ENCODE measurements at places on chromosomes 11 and 22.

GRCh38 chr11:122202161-122202950 lies 86.3 kb upstream of the BLID start:
- no peak for DNase-seq

DNA sequence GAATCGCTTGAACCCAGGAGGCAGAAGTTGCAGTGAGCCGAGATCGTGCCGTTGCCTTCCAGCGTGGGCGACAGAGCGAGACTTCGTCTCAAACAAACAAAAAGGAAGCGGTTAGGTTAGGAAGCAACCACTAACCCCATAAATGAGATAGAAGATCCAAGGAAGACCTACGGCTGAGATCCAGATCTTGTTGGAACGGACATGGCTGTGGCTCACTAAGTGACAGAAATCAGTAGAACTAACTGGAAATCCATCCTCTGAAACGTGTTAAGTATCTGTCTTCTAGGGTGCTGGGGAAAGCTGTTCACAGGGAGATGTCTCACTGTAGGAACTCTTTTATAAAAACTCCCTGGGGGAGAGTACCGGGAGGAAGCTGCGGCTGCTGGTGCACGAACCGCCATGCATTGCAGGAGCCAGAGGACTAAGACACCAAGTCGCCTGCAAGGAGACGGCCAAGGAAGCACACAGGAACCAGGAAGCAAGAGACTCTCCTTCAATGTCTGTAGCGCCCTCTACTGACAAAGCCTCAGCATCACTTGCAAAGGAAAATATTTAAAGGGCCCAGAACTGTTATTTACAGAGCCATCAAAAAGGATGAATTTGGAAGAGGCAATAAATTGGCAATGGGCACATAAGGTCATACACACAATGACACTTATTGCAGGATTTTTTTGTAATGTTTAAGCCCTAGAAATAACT lies 16.9 kb upstream of the SPTY2D1 start:
- DNase-seq, result peak; percentile 36

DNA sequence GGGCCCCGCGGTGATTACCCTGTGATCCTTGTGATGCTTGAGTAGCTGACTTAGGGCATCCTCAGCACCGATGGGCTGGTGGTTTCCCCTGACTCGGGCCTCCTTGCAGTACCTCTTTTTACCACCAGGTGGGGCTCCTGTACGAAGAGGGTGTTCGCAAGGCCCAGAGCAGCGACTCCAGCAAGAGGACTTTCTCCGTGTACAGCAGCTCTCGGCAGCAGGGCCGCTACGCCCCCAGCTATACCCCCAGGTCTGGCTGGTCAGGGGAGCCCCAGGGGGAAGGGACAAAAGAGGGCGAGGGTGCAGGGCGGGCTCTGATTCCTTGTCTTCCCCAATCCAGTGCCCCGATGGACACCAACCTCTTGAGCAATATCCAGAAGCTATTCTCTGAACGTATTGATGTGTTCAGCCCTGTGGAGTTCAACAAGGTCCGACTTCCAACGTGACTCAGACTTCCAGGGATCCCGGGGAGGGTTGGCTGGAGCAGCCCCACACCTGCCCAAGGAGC lies 1.3 kb upstream of the TM7SF2 start:
- peak; percentile 94 for DNase-seq

DNA sequence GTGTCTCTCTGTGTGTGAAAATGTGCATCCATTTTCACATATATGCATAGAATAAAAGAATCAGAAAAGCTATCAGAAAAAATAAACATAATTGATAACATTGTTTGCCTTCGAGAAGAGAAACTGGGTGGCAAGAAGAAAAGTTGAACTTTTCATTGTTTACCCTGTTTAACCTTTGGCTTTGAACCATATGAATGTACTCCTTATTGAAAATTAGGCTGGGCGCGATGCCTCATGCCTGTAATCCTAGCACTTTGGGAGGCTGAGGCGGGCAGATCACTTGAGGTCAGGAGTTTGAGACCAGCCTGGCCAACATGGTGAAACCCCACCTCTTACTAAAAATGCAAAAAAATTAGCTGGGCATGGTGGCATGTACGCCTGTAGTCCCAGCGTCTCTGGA lies 11.9 kb upstream of the OR9Q1 start:
- no peak for DNase-seq

DNA sequence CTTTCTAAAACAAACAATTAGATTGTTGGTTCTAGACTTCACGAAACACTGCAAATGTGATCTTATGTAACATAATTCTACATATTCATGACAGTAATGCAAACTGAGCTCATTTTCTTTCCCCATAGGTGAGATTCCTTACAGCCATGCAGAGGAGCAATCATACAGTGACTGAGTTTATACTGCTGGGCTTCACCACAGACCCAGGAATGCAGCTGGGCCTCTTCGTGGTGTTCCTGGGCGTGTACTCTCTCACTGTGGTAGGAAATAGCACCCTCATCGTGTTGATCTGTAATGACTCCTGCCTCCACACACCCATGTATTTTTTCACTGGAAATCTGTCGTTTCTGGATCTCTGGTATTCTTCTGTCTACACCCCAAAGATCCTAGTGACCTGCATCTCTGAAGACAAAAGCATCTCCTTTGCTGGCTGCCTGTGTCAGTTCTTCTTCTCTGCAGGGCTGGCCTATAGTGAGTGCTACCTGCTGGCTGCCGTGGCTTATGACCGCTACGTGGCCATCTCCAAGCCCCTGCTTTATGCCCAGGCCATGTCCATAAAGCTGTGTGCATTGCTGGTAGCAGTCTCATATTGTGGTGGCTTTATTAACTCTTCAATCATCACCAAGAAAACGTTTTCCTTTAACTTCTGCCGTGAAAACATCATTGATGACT lies 1.5 kb downstream of the OR9G1 start:
- no peak for DNase-seq

GRCh38 chr11:14179116-14179820 lies 179.7 kb downstream of the RRAS2 start:
- DNase-seq, result no peak

DNA sequence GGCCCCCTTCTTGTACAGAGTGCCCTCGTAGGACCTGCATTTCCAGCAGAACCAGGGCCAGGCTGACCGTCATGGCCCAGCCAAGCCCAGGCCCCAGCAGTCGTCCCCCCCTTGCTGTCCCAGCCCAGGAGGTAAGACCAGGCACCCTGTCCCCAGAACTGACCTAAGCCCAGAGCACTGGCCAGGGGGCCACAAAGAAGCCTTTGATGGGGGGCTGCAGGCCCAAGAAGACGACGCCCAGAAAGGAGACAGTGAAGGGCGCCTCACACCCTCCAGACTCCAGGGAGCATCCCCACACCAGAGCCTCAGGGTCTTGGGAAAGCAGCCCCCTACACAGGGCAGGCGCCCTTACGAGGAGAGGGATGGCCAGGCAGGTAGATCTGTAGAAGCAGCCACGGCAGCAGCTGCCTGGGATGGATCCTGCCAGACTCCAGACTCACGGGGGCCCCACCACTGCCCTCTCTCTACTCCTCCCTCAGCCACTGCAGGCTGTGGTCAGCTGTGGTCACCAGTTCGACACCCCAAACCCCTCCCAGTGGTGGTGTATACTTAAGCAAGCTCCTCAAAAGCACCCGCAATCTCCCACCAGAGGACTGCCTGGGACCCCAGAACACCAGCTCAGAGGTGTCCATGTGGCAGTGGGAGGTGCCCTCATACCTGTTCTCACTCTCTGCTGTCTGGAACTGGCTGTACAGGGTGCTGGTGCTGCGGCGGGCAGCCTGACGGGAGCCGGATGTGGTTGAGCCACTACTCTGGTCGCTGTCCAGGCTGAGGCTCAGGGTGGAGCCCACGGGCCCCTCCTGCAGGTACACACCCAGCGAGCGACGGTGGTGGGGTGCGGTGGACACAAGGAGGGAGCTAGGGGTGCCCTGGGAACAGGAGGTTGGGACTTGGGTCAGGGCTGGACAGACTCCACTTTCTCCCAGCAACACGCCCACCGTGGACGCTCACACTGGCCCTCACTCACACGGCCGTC lies 27.0 kb downstream of the SBF1 start:
- no peak for DNase-seq

DNA sequence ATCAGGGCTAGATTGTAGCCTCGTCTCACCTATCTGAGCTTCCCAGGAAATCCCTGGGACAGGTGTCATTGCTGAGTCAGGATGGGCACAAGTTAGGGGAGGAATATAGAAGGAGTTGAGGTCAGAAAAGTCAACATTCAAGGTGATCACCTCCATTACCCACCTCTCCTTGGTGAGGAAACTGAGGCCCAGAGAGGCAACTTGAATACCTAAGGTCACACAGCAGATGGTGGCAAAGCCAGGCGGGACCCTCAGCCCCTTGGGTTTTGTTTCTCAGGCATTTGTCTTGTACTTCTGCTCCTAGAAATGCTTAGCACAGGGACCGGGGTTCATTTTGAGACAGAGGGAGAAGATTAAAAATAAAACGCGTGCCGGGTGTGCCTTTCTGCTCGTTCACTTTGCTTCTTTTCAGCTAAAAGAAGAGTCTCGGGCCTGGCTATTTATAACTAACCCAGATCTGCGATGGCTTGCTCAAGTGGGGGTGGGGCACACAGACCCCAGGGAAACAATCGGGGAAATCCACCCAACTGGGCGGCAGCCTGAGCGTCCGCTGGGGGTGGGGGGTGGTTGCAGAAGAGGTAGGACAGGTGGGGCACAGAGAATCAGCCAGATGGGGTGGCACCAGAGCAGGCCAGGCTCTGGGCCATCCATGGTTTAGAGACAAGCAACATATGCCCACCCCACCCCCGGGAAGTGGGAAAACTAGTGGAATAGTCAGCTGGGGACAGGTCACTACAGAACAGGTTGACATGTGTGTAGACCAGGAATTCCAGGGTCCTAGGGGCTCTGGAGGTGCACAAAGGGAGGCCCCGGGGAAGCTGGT lies 3.9 kb upstream of the GNAZ start:
- no peak for DNase-seq

- DNase-seq, result no peak
Measured at GRCh38 chr11:1970956-1971355, 23.8 kb downstream of the MRPL23 start.

DNA sequence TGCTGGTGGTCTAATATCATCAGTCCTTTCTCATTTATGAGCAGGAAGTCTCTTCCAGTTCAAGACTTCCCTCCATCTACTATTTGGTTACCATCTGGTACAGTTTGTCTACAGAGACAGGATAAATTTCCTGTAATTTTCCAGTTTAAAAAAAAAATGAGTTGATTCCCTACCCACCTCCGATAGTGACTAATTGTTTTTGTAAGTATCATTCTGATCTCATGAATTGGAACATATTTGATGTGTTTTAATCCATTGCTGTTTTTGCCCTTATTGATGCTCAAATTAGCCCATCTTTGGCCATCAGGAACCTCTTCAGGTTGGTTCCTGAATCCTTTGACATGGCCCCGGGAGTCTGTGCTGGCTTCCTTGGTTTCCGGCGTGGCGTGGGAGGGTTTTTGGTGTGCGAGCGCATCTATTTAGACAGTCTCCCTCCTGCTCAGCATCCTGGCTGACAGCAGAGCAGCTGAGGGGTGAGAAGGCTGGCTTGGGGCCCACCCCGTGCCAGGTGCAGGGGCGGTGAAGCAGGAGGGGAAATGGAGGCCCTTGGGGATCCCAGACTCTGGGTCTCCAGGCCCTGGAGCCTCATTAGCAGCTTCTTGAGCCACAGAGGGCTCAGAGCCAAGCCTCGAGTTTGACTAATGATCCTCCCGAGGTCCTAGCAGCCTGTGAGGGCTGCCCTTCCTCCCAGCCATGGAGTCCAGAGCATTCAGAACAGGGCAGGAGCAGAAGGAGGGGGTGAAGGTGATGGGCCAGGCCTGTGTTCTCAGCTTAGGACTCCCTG lies 6.8 kb downstream of the OMP start:
- no peak for DNase-seq

GRCh38 chr11:115054570-115055538 lies 376.5 kb downstream of the NXPE2 start:
- DNase-seq, result no peak

GRCh38 chr22:24410110-24410856 lies 17.1 kb upstream of the ADORA2A start:
- DNase-seq, result no peak

DNA sequence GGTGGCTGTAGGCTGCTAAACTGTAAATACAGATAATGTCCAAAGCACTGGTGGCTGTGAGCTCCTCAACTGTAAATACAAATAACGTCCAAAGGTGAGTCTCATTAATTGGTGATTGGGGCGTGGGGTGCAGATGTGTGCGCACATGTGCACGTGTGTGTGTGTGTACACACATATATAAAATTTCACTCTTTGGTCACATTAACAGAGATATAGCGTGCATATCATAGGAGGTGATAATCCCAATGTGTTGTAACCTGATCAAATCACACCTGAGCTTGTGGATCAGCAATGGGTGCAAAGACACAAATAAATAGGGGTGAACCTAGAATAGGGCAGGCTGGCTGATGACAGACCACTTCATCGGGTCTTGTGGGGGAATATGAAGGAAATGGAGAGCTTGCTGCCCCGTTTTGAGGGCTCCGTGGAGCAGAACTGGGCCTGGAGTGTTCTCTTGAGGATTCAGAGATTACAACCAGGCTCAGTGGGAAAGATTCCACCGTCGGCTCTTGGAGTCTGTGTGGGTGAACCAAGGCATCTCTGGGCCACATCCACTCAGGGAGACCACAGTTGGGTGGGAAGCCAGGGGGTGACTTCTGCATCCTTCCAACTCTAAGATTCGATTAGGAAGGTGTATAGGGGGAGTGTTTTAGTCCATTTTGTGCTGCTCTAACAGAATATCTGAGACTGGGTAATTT lies 24.9 kb upstream of the OSBPL5 start:
- no peak for DNase-seq

GRCh38 chr11:96279018-96279895 lies 63.7 kb downstream of the MAML2 start:
- DNase-seq, result no peak

GRCh38 chr11:15327786-15328231 lies 213.1 kb downstream of the INSC start:
- peak; percentile 2 for DNase-seq

DNA sequence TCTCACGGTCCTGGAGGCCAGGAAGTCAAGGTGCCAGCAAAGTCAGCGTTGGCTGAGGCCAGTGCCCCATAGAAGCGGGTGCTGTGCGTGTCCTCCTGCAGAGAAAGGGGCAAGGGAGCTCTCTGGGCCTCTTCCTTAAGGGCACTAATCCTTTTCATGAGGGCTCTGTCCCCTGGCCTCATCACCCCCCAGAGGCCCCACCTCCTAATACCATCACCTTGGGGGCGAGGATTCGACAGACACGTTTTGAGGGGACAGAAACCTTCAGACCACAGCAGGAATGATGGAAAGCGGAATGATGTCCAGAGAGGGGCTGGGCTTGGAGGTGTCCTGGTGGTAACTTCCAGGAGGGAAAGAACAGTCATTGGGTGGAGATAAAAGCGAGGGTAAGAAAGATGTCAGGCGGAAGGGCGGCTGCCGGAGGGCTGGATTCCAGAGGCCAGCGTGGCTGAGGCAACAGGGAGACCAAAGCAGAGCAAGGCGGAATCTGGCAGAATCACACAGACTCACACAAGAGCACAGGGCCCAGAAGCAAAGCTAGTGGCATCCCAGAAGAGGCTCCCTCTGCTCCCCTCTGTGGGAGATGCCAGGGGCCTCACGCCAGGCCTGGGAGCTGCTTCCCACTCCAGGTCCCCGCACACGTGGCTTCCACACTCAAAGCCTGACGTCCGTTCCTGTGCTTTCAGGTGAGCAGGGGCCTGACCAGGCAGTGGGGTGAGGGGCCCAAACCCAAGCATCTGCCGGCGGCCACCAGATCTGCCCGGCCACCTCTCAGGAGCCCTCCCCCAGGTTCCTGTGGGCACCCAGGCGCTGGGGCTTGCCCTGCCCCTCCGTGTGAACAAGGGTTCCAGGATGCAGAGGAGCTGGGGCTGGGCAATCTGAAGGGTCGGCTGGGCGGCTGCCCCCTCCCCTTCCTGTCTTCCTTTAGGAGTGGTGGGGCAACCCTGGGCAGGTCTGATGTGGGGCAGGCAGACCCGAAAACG lies 784.5 kb downstream of the BRD1 start:
- no peak for DNase-seq

GRCh38 chr11:16966930-16967671 lies 47.1 kb downstream of the PLEKHA7 start:
- no peak for DNase-seq
